Eye (tissue), 1 donor: ENCODE measurements at places on chromosomes 16 and 17.
A peak's percentile ranks its signal among the peaks of the same experiment; 100 is the strongest.

- peak; percentile 95 for DNase-seq
Measured at GRCh38 chr17:5097101-5097834, 14.4 kb downstream of the ZNF232 start.

GRCh38 chr17:66782851-66783250 lies 52.1 kb upstream of the CACNG5 start:
- peak; percentile 28 for DNase-seq

GRCh38 chr17:78387977-78388941 lies 9.8 kb downstream of the PGS1 start:
- DNase-seq = no peak

DNA sequence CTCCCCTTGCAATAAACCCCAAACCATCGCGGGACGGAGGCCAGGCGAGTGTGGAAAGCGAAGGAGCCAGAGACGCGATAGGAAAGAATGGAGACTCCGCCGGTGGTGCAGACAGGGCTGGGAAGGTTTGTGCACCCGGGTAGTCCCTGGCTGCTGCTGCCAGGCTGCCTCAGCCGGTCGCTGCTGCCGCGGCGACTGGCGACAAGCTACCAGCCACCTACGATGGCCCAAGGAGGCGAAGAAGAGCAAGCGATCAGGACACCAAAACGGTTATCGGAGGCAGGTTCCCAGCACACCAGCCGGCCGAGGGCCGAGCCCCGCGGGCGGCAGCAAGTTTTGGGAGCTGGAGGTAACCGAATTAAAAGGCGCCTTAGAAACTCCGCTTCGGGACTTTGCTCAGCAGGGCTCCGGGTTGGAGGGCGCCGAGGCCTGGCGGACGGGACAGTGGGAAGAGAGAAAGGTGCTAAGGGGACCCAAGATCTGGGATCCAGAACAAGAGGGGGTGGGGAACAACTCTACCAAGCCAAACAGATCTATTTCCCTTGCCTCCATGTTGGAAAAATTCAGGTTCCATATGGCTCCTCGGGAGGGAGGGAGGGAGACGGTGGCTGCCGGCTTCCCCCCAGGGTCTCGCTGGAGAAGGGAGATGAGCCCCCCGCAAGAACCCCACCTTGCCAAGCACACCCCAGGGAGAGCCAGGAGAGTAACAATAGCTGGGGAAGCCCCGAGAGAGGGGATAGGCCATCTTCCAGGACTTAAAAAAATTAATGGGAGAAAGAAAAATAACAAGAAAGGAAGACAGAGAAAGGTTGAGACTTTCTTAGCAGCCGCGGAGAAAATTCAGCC lies 9.7 kb upstream of the HOXB2 start:
- DNase-seq = peak; percentile 54

- no peak for DNase-seq
Measured at GRCh38 chr17:10673312-10673711, 16.2 kb upstream of the MYH3 start.

GRCh38 chr16:73289232-73289631 lies 241.3 kb upstream of the ZFHX3 start:
- peak; percentile 76 for DNase-seq

DNA sequence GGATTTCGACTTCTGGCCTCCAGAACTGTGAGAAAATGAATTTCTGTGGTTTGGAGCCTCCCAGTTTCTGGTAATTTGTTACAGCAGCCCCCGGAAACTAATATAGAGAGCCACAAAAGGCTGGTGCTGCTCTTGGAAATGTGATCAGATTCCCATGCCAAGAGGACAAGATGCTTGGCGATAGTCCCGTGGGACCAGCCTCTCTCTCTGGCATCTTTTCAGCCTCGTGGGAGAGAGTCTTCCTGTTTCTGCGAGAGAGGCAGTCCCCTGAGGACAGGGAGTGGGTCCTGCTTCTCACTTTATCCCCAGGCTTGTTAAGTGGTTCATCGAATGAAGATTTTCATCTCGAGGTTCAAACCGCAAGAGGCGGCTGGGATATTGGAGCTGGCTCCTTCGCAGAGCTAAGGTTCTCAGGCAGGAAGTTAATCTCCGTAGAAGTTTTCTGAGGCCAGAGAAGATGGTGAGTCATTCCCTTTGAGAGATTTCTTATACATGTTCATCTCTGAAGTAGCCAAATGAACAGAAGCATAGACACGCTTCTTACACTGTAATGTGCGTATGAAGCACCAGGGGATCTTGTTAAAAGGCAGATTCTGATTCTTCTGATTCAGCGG lies 211.6 kb upstream of the SDK2 start:
- peak; percentile 29 for DNase-seq

DNA sequence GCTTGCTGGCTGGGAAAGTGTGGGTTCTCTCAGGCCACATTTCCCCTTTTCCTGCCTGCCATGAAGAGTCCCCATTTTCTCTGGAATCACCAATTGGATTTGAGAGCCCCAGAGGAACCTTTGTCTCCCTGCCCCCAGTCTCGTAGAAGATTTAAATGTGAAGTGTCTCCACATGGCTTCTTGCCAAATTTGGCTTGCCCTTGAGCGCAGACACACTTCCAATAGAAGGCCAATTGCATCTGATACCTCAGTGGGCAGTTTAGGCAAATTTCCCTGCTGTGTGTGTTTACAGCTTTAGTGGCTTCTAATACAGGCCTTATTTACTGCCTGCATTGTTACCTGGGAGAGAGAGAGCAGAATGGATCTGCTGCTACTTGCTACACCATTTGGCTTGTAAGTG lies 29.7 kb downstream of the CDK5R1 start:
- no peak for DNase-seq

DNA sequence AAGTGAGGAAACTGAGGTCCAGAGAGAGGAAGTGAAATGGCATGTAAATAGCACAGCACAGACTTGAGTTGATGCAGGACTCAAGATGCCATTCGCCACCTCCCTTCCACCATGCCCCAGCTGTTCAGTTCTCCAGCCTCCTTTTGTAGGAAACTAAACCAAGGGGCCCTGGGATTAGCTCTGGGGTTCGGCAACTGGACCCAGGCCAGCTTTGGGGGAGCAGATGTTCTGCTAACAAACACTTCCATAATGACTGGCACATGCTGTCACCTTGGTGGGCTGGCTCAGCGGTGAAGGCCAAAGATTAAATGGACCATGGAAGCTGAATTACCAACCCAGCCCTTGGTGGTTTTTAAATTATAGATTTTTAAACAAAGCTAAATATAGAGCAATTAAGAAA lies 77.0 kb downstream of the IRX6 start:
- peak; percentile 54 for DNase-seq

- DNase-seq = no peak
Measured at GRCh38 chr16:12267491-12267890, 291.0 kb downstream of the SNX29 start.

- peak; percentile 85 for DNase-seq
Measured at GRCh38 chr17:76501018-76501826, at the start of gene RHBDF2. Gene RHBDF2 (minus strand): TSS chr17:76501423. CDS start chr17:76481524, 19,899 bp downstream.

- DNase-seq = no peak
Measured at GRCh38 chr16:26457095-26457494, 609.6 kb upstream of the C16orf82 start.

GRCh38 chr17:29593591-29594518 lies 923 bp downstream of the ANKRD13B start:
- peak; percentile 68 for DNase-seq

GRCh38 chr17:64984851-64985521 lies 65.7 kb upstream of the LRRC37A3 start:
- no peak for DNase-seq

- peak; percentile 55 for DNase-seq
Measured at GRCh38 chr17:9072696-9073339, 51.5 kb downstream of the NTN1 start.

- DNase-seq = no peak
Measured at GRCh38 chr16:12186774-12187335, 210.3 kb downstream of the SNX29 start.

- DNase-seq = peak; percentile 75
Measured at GRCh38 chr17:21397341-21398190, 21.4 kb downstream of the KCNJ12 start.

GRCh38 chr16:3195975-3196374 lies 8.0 kb downstream of the OR1F1 start:
- DNase-seq = no peak

- no peak for DNase-seq
Measured at GRCh38 chr16:50626868-50627267, 54.2 kb downstream of the SNX20 start.

DNA sequence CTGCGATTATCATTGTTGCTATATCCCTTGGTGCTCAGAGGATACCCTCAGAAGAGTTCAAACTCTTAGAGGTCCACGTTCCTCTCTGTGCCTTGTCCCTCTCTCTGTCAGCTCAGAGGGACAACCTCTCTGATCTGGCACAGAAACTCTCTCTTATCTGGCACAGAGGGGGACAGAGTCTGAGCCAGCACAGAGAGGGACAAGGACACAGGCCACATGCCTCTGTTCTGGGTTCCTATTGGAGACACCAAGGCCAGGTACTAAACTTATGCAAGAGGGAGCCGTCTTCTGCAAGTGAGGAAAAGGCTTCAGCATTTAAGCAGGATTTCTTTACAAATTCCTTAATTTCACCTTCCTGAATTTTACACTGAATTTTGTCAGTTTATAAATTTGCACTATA lies 565.2 kb downstream of the TOX3 start:
- no peak for DNase-seq

DNA sequence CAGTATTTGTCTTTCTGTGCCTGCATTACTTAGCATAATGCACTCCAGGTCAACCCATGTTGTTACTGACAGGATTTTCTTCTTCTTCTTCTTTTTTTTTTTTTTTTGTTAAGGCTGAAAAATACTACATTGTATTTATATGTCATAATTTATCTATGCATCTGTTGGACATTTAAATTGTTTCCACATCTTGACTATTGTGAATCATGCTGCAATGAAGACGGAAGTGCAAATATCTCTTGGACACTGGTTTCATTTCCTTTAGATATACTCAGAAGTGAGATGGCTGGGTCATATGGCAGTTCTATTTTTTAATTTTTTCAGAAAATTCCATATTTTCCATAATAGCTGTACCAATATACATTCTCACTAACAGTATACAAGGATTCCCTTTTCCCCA lies 272.7 kb upstream of the PMFBP1 start:
- no peak for DNase-seq
